ENCODE measurements at places on chromosomes 4 and X.

- peak; percentile 92 for DNase-seq
Observed at GRCh38 chr4:73704314-73705055, 35.9 kb upstream of the CXCL8 start.

GRCh38 chr4:168097161-168097560 lies 4.8 kb downstream of the ANXA10 start:
- DNase-seq: no peak

GRCh38 chr4:134126000-134126560 lies 75.5 kb downstream of the PABPC4L start:
- DNase-seq: no peak

- DNase-seq: no peak
Observed at GRCh38 chr4:2995546-2996265, 32.3 kb downstream of the GRK4 start.

GRCh38 chrX:136168929-136169735 lies 21.8 kb downstream of the FHL1 start:
- no peak for DNase-seq

GRCh38 chr4:99809326-99809725 lies 7.3 kb upstream of the DAPP1 start:
- no peak for DNase-seq

DNA sequence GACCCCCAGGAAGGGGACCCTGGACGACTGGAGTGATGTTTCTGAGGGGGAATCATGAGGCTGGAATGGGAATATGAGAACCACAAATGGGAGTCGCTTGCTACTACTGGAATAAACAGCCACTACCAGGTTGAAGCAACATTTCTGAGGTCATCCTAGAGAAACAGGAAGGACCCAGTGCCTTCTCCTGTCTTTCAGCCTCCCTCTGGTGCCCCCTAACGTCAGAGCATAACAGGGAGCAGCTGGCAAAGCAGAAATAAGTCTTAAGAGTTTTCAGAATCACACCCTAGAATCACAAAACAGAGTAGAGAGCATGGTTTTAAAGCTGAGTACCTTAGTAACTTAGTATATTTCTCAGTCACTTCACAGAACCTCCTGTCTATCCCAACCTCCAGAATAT lies 347.8 kb upstream of the PITX2 start:
- peak; percentile 1 for DNase-seq

DNA sequence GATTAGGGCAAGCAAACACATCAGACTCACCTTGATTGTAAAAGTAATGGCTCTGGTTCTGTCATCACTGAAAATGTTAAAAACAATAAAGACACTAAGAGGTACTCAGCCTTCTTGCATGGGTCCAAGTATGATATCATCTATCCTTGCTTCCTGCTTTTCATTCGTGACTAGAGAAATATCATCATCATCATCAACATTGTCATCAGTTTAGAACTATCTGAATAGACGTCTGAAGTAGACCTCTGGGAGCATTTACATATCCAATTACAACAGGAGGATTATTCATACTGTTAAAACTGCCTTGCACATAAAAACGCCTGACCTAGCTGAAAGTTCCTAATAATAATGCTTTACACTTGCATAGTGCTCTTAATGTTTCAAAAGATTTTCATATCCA lies 9.8 kb upstream of the FRAS1 start:
- no peak for DNase-seq

All from erythroblast (primary cell).